Right atrium auricular region (tissue), 2 donors: ENCODE measurements at places on chromosomes 11 and 22.

GRCh38 chr11:64305691-64306562, 603 bp downstream of the ESRRA start:
- peak; percentile 70 for DNase-seq

DNA sequence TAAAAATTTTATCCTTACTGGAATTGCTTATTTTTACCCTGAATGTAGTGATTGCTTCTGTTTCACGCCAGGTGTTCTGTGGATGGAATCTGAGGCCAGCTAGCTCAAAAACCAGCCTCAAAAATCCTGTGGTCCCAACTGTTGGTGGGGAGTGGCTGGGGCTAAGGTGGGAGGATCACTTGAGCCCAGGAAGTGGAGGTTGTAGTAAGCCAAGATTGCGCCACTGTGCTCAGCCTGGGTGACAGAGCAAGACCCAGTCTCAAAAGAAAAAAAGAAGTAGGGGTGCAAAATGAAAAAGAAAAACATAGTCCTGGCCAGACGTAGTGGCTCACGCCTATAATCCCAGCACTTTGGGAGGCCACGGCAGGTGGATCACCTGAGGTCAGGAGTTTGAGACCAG, 27.0 kb upstream of the SLC5A1 start:
- DNase-seq, result no peak

- no peak for DNase-seq
These were observed 252.6 kb downstream of the BRD1 start for GRCh38 chr22:49574881-49575702.

DNA sequence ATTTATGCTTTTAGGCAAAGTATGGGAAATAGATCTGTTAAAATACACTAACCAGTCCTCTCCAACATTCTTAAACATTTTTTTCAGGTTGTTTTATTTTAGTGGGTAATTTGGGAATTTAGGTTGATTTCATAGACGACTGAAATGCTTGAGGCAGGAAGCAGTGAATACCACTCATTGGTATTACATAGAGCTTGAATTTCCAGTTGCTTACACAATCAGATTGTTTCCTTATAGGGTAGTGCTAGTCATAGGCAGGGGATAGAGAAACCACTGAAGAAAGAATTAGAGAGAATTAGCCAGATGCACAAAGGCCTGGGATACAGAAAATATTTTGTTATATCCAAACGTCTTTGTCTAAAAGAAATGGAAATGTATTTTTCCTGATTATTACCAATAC, 23.9 kb upstream of the LYVE1 start:
- no peak for DNase-seq

GRCh38 chr11:84714316-84714780, 912.8 kb downstream of the DLG2 start:
- no peak for DNase-seq

DNA sequence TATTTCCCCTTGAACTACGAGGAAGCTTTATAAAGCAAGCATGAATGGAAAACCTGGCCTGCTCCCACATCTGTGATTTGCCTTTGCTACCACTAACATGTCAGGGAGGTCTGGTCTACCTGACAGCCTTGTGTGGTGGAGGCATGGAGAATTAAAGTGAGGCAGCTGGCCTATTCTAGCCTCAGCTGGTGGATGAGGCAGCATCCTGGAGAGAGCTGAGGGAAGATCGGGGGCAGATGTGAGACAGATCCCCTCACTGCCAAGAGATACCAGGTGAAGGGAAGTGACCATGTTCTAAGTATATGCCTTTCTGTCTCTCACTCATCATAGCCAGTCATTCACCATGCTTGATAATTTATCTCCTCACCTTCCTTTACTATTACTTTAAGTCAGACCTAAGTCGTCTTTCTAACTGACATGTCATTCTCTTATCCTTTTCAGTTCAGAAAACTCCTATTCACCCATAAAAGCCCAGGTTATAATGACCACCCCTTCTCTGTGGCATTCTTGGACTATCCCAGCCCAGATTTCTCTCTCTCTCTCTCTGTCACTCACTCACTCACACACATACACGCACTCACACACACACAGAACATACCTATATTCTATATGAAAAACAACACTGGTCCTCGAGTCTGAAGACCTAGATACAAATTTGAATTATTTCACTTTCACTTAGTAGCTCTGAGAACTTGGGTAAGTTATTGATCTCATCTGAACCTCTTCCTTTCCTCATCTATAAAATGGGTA, 90.7 kb downstream of the CSNK2A3 start:
- DNase-seq, result no peak

- no peak for DNase-seq
These were observed 91.9 kb upstream of the BID start for GRCh38 chr22:17866127-17866526.

GRCh38 chr11:109304159-109304558, 117.8 kb upstream of the C11orf87 start:
- no peak for DNase-seq

DNA sequence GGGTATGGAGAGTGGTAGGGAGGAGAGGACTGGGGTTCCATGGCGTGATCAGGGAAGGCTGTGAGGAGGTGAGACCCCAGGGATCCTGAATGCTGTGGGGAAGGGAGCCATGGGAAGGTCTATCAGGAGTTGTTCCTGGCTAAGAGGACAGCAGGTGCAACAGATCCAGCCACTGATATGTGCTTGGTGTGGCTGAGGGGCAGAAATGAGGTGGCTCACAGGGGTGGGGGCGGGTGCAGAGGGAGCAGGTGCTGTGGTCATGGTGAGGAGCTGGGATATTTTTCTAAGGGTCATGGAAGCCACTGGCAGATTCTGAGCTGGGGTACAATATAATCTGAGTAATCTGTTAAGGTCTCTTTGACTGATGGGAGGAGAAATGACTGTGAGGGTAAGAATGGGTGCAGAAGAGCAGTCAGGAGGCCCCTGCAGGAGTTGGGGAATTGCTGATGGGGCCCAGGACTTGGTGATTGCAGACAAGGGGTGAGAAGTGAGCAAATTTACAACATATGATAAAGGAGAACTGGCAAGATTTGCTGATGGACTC, 31.3 kb upstream of the DMC1 start:
- DNase-seq, result no peak

DNA sequence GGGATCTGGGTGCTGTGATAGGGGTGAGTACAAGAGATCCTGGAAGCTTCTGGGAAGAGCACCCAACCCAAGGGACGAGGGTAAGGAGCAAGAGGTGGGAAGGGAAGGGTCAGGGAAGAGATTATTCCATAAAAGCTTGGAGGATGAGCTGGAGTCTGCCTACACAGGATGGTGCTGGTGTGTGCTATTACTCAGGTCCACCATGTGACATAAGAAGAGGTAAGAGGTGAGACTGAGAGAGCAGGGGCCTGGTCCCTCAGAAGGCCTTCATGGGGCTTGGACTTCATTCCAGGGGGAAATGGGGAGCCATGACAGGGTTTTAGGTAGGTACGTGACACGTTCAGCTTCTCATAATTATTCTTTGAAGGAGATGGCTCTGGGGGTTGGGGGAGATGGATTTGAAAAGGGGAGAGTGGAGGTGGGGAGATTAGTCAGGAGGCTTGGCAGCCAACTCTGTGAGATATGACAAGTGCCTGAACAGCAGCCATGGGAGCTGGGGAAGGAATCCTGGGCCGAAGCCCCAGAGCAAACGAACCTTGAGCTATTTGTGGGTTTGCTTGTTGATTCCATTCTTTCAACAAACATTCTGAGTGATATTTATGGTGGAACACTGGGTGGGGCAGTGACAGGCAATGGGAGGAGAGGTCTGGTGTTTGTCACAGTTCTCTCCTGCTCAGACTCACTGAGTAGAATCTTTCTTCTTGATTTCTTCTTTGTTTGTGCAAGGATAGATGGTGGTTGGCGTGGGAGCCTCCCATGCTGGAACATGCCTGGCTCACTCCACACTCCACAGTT, 11.2 kb upstream of the NCAM1 start:
- no peak for DNase-seq

DNA sequence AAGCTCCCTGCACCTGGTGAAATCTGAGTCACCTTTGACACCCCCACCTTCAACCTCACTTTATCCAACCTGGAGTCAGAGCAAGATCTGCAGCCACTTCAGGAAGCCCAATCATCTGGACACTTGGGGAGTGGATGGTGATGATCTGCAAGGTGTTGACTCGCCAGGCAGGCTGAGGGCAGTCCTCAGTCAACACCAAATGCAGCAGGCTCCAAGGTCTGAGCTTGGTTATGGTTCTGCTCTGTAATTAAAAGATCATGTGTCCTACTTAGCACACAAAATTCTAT, 446.9 kb downstream of the BRD1 start:
- peak; percentile 38 for DNase-seq

- no peak for DNase-seq
These were observed 10.3 kb downstream of the CD5 start for GRCh38 chr11:61112575-61112974.

GRCh38 chr11:3382613-3383285, 3.8 kb upstream of the ZNF195 start:
- no peak for DNase-seq

- DNase-seq, result no peak
These were observed 333.9 kb downstream of the CTTN start for GRCh38 chr11:70732023-70732880.

GRCh38 chr11:88779577-88779976, 286.2 kb downstream of the GRM5 start:
- no peak for DNase-seq

GRCh38 chr22:33565580-33565995, 354.7 kb downstream of the LARGE1 start:
- peak; percentile 60 for DNase-seq
